ENCODE measurements at places on chromosomes 2 and 18. TPM values are rescaled to one million over a fixed set of nuclear protein-coding genes. Genes with fewer than 3 reads are reported as not detected.

Gene SERPINB4
- polyA plus RNA-seq: not detected

Gene AQP12B
- not detected for polyA plus RNA-seq

GRCh38 chr2:37610638-37611289 lies 60.7 kb downstream of the CDC42EP3 start:
- H3K4me1 ChIP-seq: peaks cover 9% of the 10 kb centered on the region
- no peak for DNase-seq
- H3K27me3 ChIP-seq: no peaks in the 10 kb centered on the region
- H3K36me3 ChIP-seq: no peaks in the 10 kb centered on the region
- H3K27ac ChIP-seq: no peak overlapping the region

DNA sequence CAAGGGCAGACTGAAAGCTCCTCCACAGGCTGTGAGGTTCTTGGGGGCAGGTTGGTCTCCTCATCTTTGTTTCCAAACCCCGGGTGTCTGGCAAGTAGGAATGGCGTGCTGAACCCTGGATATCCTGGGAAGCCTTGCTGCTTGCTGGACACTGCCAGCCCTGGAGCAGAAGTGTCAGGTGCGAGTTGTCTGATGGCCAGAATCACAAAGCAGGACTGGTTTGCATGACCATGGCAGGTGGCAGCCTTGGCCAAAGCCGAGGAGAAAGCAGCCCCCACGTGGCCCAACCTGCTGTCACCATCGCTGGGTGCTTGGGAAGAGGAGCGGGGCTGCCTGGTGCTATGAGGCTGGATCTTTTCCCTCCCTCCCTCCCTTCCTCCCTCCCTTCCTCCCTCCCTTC lies 309.5 kb upstream of the HS6ST1 start:
- no peak overlapping the region for H3K27ac ChIP-seq
- no peak overlapping the region for H3K4me3 ChIP-seq
- DNase-seq: no peak
- H3K27me3 ChIP-seq: no peaks in the 10 kb centered on the region
- H3K36me3 ChIP-seq: no peaks in the 10 kb centered on the region
- H3K4me1 ChIP-seq: no peaks in the 10 kb centered on the region

DNA sequence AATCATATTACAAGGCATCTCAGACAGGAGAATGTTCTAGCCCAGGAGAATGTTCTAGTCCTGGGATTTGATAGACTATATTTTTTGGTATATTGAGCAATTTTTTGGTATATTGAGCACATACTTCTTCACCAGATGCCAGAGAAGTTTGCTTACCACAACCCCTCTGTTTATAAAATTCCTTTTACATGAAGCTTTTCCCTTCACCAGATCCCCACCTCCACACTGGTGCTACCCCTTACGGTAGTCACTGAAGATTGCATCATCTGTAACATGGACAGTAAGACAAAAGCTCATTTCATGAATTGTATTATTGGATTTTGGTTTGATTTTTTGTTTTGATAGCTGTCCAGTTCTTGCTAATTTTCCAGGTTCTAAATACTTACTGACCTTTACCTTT lies 7.2 kb upstream of the HNMT start:
- no peaks in the 10 kb centered on the region for H3K36me3 ChIP-seq
- no peak for DNase-seq
- H3K4me3 ChIP-seq: no peak overlapping the region
- H3K27ac ChIP-seq: no peak overlapping the region

- no peak for DNase-seq
- H3K27ac ChIP-seq: no peak overlapping the region
- H3K27me3 ChIP-seq: no peaks in the 10 kb centered on the region
- H3K4me3 ChIP-seq: no peak overlapping the region
- H3K4me1 ChIP-seq: no peaks in the 10 kb centered on the region
- no peaks in the 10 kb centered on the region for H3K36me3 ChIP-seq
These were observed 438.6 kb downstream of the DLGAP1 start for GRCh38 chr18:4016391-4017049.
